ENCODE measurements at places on chromosomes 16 and 17. TPM values are rescaled to one million over a fixed set of nuclear protein-coding genes. Genes with fewer than 3 reads are reported as not detected.

The POLR3E gene
- 16.6 TPM for polyA plus RNA-seq

The MT1G gene
- 4,443 TPM for polyA plus RNA-seq

The JUP gene
- 47.7 TPM for polyA plus RNA-seq

The LGALS9B gene
- polyA plus RNA-seq = not detected

The SDR42E2 gene
- 0.07 TPM for polyA plus RNA-seq

The NACA2 gene
- polyA plus RNA-seq = 0.08 TPM

The ZNF469 gene
- polyA plus RNA-seq = 0.04 TPM

The EVI2A gene
- 1.1 TPM for polyA plus RNA-seq

DNA sequence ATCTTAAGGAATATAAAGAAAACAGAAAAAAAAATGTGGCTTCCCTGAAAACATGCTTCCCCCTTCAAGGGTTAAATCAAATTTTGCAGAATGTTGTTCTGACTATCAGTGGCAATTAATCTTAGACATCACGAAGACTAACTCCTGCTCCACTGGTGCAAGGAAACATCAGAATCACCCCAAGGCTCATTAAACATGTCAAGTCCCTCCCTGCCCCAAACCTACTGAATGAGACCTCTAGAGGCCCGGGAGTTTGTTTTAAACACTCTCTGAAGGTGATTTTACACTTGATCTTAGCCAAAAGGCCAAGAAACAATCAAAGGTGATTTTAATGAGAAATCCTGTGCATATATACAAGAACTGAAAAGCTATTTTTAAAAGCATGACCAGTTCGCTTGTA, 18.3 kb downstream of the PSME3IP1 start:
- no peak overlapping the region for H3K27ac ChIP-seq
- no peak for DNase-seq
- H3K27me3 ChIP-seq = no peaks in the 10 kb centered on the region
- no peak overlapping the region for H3K4me3 ChIP-seq
- H3K36me3 ChIP-seq = peaks cover 41% of the 10 kb centered on the region
- H3K4me1 ChIP-seq = peaks cover 14% of the 10 kb centered on the region

DNA sequence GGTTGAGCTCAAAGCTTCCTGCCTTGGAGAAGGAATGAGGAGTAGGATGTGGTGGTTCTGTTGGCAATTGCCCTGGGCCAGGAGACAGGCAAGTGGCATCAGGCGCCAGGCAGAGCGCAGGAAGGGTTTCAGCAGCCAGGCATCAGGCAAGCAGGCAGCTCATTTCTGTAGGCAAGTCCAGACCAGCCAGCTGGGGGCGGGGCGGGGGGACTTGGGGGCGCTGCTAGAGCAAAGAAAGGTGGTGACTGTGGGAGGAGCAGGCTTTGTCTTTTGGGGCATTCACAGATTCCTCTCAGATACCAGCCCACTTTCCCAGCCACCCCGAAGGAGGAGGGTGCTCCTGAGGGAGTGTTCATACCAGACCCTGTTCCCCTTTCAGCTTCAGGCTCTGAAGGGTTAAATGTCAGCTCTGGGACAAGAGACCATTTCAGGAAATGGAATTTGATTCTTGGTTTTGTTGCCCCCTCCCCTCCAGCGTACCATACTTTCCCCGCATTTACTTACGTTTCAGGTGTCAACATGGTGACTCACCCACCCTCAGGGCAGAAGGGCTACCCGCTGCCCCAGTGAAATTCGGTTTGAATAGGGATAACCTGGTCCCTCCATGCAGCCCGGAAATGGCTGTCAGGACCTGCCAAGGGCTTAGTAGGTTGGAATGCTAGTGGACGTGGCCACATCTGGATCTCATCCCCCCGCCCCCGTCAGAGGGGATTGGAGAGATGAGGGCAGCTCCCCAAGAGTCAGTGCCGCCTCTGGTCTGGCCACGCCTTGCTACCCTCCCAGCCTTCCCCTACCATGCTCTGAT, 13.2 kb downstream of the NGFR start:
- H3K4me1 ChIP-seq = no peaks in the 10 kb centered on the region
- no peak overlapping the region for H3K4me3 ChIP-seq
- H3K36me3 ChIP-seq = no peaks in the 10 kb centered on the region
- no peak for DNase-seq
- H3K27ac ChIP-seq = no peak overlapping the region

DNA sequence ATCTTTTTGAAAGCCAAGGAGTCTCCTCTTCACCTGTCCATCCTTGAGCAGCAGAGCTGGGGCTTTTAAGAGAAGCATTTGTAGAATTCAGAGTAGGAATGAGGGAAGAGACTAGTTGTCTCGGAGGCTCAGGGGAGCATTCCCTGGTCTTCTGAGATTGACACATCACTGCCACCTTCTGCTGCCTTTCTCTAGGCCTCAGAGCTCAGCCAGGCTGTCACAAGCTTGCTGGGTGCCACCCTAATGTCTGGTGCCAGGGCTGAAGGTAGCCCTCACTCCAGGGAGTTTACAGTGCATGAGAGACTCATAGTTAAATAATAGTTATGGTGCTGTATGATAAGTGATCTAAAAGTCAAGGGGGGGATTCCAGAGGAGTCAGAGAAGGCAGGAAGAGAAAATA, 39.7 kb downstream of the B9D1 start:
- no peaks in the 10 kb centered on the region for H3K4me1 ChIP-seq
- DNase-seq = no peak
- H3K27ac ChIP-seq = no peak overlapping the region
- H3K27me3 ChIP-seq = no peaks in the 10 kb centered on the region
- H3K36me3 ChIP-seq = no peaks in the 10 kb centered on the region

DNA sequence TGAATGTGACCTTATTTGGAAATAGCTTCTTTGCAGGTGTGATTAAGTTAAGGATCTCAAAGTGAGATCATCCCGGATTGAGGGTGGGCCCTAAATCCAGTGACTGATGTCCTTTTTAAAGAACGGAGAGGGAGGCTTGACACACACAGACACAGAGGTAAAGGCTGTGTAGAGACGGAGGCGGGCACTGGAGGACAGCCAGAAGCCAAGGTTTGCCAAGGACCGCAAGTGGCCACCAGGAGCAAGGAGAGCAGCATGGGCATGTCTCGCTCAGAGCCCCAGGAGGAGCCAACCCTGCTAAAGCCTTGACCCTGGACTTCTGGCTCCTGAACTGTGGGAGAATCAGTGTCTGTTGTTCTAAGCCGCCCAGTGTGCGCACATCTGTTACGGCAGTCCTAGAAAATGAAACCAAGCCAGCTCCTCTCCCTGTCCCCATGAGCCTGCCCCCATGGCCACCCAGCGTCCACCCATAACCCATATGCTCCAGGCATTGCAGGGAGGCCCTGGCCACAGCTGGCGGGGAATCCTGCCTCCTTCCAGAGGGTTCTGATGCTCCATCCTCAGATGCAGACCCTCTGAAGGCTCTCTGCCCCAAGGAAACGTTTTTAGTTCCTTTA, 15.2 kb downstream of the CNGB1 start:
- H3K27ac ChIP-seq = no peak overlapping the region
- no peak overlapping the region for H3K4me3 ChIP-seq
- no peak for DNase-seq
- H3K4me1 ChIP-seq = no peaks in the 10 kb centered on the region
- H3K27me3 ChIP-seq = no peaks in the 10 kb centered on the region

DNA sequence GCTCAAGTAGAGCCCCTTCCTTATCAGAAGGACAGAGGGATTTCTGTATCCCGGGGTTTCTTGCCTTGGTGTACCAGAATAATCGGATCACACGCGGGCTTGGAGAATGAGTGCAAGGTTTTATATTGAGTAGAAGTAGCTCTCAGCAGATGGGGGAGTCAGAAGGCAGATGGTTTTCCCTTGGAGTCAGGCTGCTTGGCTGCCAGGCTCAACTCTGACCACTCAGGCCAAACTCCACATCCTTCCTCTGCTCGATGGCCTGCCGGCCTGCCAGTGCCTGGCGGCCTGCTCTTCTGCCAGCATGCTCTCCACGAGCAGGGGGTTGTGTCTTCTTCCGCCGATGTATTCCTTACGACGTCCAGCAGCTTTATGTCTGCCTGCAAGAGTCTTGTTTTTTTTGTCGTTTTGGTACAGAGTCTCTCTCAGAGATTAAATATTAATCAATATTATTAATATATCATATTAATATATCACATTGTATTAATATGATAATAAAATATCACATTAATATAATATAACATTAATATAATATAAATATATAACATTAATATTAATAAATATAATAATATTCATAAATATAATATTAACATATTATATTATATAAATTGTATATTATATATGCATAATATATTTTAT, 229.2 kb upstream of the WSCD1 start:
- H3K4me1 ChIP-seq = no peaks in the 10 kb centered on the region
- no peaks in the 10 kb centered on the region for H3K36me3 ChIP-seq
- no peak overlapping the region for H3K27ac ChIP-seq
- DNase-seq = no peak
- no peaks in the 10 kb centered on the region for H3K27me3 ChIP-seq
- no peak overlapping the region for H3K4me3 ChIP-seq

DNA sequence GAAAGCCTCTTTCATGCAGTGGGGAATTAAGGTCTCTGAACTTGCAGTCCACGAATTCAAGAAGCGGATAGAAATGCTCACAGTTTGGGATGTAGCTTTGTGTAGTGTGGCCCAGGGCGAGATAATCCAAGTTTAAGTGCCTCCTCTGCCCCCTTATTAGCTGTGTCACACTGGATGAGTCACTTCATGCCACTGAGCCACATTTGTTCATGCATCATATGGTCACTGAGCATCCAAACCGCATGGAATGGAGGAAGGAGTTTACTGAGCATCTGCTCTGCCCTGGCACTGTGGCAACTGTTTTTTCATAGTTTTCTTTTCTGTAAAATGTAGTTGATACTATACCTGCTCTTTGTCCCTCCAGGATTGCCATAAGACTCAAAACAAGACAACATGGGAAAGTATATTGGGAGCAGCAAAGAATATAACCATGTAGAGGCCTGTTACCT, 15.1 kb upstream of the DHX8 start:
- no peak overlapping the region for H3K4me3 ChIP-seq
- no peaks in the 10 kb centered on the region for H3K27me3 ChIP-seq
- H3K4me1 ChIP-seq = peaks cover 4% of the 10 kb centered on the region
- H3K27ac ChIP-seq = no peak overlapping the region
- no peaks in the 10 kb centered on the region for H3K36me3 ChIP-seq
- DNase-seq = no peak

DNA sequence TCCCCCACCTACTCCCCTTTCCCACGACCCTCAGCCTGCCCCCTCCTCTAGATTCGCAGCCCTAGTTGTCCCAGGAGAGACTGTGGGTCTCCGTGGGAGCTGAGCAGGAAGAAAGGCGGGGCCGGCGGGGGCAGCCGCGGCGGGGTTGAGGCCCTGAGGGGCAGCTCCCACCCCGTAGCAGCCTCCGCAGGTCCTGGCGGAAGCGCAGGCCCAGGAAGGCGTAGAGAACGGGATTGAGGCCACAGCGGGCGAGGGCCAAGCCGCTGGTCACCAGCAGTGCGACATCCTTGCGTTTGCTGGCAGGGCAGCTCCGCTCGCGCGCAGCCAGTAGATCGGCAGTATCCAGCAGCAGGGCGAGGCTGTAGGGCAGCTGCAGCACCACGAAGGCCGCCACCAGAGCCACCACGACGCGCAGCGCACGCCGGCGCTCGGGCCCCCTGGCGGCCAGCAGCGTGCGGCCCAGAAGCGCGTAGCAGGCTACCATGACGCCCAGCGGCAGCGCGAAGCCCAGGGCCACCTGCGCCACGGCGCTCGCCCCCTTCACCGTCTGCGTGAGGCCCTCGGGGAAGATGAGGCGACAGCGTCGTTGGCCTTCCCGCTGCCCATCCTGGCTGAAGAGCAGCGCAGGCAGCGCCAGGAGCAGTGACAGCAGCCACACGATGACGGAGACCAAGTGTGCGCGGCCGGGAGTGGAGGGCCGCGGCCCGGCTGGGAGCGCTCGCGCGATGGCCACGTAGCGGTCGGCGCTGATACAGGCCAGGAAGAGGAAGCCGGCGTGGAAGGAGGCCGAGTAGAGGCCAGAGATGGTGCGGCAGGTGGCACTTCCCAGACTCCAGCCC, 1.9 kb downstream of the CCR10 start:
- no peaks in the 10 kb centered on the region for H3K36me3 ChIP-seq
- peak overlapping the region; percentile 18 for H3K4me3 ChIP-seq
- peak; percentile 86 for DNase-seq
- peaks cover 48% of the 10 kb centered on the region for H3K4me1 ChIP-seq

- no peak for DNase-seq
- no peak overlapping the region for H3K4me3 ChIP-seq
- no peak overlapping the region for H3K27ac ChIP-seq
- H3K36me3 ChIP-seq = no peaks in the 10 kb centered on the region
- no peaks in the 10 kb centered on the region for H3K4me1 ChIP-seq
- H3K27me3 ChIP-seq = no peaks in the 10 kb centered on the region
These were observed 10.6 kb upstream of the SMG1 start for GRCh38 chr16:18936727-18937340.

GRCh38 chr17:80592243-80592642, 47.6 kb downstream of the RPTOR start:
- no peak for DNase-seq
- no peaks in the 10 kb centered on the region for H3K36me3 ChIP-seq
- no peak overlapping the region for H3K4me3 ChIP-seq
- H3K4me1 ChIP-seq = no peaks in the 10 kb centered on the region

GRCh38 chr17:51124640-51125503, 4.2 kb upstream of the SPAG9 start:
- H3K27ac ChIP-seq = no peak overlapping the region
- H3K4me1 ChIP-seq = peaks cover 2% of the 10 kb centered on the region
- no peaks in the 10 kb centered on the region for H3K36me3 ChIP-seq
- no peaks in the 10 kb centered on the region for H3K27me3 ChIP-seq
- no peak for DNase-seq
- no peak overlapping the region for H3K4me3 ChIP-seq

- no peaks in the 10 kb centered on the region for H3K4me1 ChIP-seq
- no peak overlapping the region for H3K27ac ChIP-seq
- no peaks in the 10 kb centered on the region for H3K27me3 ChIP-seq
These were observed 101.6 kb downstream of the CYTH1 start for GRCh38 chr17:78680436-78680835.
